ENCODE measurements at places on chromosomes 5 and 9. TPM values are rescaled to one million over a fixed set of nuclear protein-coding genes. Genes with fewer than 3 reads are reported as not detected.
A peak's percentile ranks its signal among the peaks of the same experiment; 100 is the strongest.

GRCh38 chr9:11088821-11089374 lies 476.1 kb upstream of the PTPRD start:
- DNase-seq: no peak
- no peaks in the 10 kb centered on the region for H3K36me3 ChIP-seq
- no peak overlapping the region for H3K27ac ChIP-seq
- H3K4me3 ChIP-seq: no peak overlapping the region

GRCh38 chr5:378976-379742 lies 57.6 kb downstream of the AHRR start:
- peak overlapping the region; percentile 87 for H3K27ac ChIP-seq
- H3K4me3 ChIP-seq: peak overlapping the region; percentile 18
- peaks cover 53% of the 10 kb centered on the region for H3K36me3 ChIP-seq
- DNase-seq: no peak
- no peaks in the 10 kb centered on the region for H3K27me3 ChIP-seq

DNA sequence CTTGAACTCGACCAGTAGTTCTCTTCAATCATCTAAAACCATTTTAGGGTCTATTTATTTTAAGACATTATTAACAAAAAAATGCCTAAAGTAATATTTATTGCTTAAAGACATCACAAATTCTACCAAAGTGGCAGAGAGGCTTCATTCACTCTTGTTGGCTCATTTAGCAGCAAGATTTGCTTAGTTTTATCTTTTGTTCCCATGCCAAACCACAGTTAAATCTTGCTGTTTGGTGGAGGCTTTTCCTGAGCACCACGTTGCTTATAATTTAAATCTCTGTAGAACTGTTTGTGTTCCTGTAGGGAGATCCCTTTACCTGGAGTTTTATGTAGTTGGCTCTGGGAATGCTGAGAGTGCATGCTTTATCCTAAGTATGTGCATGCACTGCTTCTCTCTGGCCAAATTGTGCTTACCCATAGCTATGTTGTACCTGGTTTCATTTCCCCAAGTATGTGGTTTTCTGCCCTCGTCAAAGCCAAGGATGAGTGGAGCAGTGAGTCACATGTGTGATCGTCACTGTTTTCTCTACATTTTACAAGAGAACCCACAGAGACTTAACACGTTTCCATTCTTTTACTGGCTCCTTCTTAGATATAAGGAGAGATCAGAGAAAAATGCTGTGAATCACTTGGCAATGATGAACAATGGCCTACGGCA lies 42.1 kb upstream of the MAST4 start:
- peaks cover 2% of the 10 kb centered on the region for H3K27me3 ChIP-seq
- H3K36me3 ChIP-seq: no peaks in the 10 kb centered on the region
- H3K4me1 ChIP-seq: peaks cover 17% of the 10 kb centered on the region
- DNase-seq: peak; percentile 24

DNA sequence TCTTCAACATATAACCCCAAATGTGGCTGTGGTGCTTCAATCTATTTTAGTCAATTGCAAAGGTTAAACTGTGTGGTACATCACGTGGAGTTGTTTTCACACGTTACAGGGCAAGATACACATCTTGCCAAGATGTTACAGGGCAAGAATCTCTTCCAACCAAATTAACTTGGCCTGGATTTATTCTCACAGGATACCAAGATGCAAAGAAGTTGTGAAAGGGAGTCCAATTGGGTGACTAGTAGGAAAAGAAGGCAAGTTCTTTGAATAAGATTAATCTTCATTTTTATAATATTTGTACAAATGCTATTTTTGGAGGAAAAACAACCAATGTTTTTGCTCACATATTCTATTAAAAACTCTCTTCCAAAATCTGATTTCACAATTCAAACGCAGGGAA lies 4.8 kb upstream of the IFNA8 start:
- peaks cover 45% of the 10 kb centered on the region for H3K27me3 ChIP-seq
- no peaks in the 10 kb centered on the region for H3K36me3 ChIP-seq
- H3K27ac ChIP-seq: no peak overlapping the region
- H3K4me3 ChIP-seq: no peak overlapping the region

- H3K27ac ChIP-seq: no peak overlapping the region
- DNase-seq: no peak
- no peak overlapping the region for H3K4me3 ChIP-seq
- H3K36me3 ChIP-seq: no peaks in the 10 kb centered on the region
These were observed 143.7 kb upstream of the IRX1 start for GRCh38 chr5:3451961-3452360.

GRCh38 chr9:79390781-79391770 lies 180.7 kb upstream of the TLE4 start:
- no peak for DNase-seq
- no peaks in the 10 kb centered on the region for H3K36me3 ChIP-seq
- H3K27me3 ChIP-seq: no peaks in the 10 kb centered on the region
- no peaks in the 10 kb centered on the region for H3K4me1 ChIP-seq
- no peak overlapping the region for H3K4me3 ChIP-seq

DNA sequence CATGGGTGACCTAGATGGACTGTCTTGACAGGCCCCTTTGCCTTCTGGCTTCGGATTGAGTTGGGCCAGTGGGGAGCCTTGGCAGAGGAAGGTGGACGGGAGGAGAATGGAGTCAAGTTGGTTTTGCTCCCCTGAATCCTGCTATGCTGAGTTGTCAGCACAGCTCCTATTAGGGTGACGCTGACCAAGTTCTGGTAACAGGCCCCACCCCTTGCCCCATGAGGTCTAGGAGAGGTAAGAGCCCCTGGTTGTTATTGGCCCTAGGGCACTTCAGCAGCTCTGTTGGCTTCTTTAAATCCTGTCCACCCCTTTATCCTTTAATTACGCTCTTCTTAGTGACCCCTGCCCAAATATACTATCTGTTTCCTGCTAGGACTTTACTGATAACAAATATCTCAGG lies 39.4 kb upstream of the KIF2A start:
- H3K27ac ChIP-seq: no peak overlapping the region
- H3K27me3 ChIP-seq: no peaks in the 10 kb centered on the region
- no peak overlapping the region for H3K4me3 ChIP-seq
- no peak for DNase-seq
- peaks cover 2% of the 10 kb centered on the region for H3K36me3 ChIP-seq

DNA sequence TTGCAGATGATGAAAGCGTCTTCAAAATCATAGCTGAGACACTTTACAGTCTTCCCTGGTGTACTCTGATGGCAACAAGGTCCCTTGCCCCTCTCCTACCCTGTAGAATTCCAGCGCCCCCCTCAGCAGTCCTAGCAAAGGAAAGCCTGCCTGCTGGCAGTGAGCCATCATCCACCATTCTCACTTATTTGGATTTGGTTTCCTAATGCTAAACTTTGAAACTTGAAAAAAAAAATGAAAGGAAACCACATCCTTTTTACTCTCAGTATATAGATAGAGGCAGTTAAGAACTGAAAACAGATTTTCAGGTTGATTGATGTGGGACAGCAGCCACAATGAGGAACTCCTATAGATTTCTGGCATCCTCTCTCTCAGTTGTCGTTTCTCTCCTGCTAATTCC lies at the start of gene GZMA:
Gene GZMA, plus strand, starts transcription at position 299 of the 400 bp plus-strand sequence. Its CDS starts 37 bp downstream, at position 336.
- peaks cover 81% of the 10 kb centered on the region for H3K4me1 ChIP-seq
- peaks cover 5% of the 10 kb centered on the region for H3K27me3 ChIP-seq
- peak within 1 kb of the TSS; percentile 83 for H3K4me3 ChIP-seq
- H3K36me3 ChIP-seq: peaks cover 74% of the 10 kb centered on the region

GRCh38 chr5:63726496-63726895 lies 235.7 kb downstream of the HTR1A start:
- H3K4me3 ChIP-seq: no peak overlapping the region
- H3K27ac ChIP-seq: no peak overlapping the region
- H3K4me1 ChIP-seq: no peaks in the 10 kb centered on the region

- no peaks in the 10 kb centered on the region for H3K36me3 ChIP-seq
- H3K27ac ChIP-seq: no peak overlapping the region
- H3K4me1 ChIP-seq: no peaks in the 10 kb centered on the region
- DNase-seq: no peak
- no peak overlapping the region for H3K4me3 ChIP-seq
These were observed 152.5 kb downstream of the RNF180 start for GRCh38 chr5:64318175-64318574.

DNA sequence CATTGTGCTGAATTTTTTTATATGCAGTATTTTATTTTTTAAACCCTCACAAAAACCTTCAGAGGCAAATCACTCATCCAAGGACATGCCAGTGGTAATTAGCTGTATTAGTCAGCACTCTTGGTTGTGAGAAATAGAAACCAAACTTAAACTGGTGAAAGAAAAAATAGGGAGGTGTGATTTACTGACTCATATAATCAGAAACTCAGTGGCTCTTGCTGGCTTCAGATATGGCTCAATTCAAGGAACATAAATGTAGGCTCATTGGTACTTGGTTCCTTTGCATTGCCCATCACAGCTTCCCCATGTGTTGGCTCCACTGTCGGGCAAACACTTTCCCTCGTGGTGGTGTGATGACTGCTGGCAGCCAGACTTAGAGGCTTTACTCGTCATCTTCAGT lies 497.2 kb downstream of the MAT2B start:
- no peaks in the 10 kb centered on the region for H3K36me3 ChIP-seq
- DNase-seq: no peak

DNA sequence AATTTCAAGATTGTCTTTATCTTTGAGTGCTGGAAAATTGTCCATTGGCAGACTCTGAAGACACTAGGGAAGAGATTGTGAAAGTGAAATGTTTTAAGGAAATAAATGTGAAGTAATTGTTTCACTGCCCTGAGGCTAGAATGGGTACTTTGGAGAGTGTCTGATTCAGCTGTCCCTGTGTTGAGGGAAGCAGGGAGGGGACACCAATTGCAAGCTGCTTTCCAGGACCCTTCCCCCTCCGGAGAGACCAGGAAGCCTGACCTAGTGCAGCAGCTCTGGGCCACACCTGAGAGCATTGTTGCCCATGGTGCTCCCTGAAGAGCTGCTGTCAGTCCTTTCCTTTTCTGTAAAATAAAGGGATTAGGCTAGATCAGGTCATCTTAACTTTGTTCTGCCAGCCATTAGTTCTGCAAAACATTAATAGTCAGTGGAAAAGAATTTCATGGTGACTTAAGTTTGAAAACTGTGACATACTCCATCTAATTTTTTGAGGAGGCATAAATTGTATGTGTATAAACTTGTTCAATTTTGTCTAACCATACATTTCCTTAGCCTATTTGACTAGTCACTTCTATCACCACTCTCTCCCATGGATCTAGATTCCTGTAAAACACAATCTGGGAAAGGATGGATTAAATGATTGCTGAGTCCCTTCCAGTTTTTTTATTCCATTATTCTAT lies 18.8 kb downstream of the MAP1B start:
- no peak for DNase-seq
- no peak overlapping the region for H3K27ac ChIP-seq
- H3K4me3 ChIP-seq: no peak overlapping the region
- peaks cover 48% of the 10 kb centered on the region for H3K27me3 ChIP-seq
- no peaks in the 10 kb centered on the region for H3K36me3 ChIP-seq

The FOXD1 gene
- 0.28 TPM for total RNA-seq

The PCDHGB6 gene
- total RNA-seq: not detected

The CORO2A gene
- total RNA-seq: 7.8 TPM

The OGN gene
- not detected for total RNA-seq

The RARS1 gene
- 62.0 TPM for total RNA-seq

The G3BP1 gene
- 198 TPM for total RNA-seq

The VLDLR gene
- total RNA-seq: 17.5 TPM

The BTNL3 gene
- total RNA-seq: not detected

Measured in activated CD4-positive, alpha-beta memory T cell treated with anti-CD3 and anti-CD28 coated beads, Interleukin-2, amount 10 ng/mL, durations not matched to agents 7 days and 5 days (primary cell).